Activated CD4-positive, alpha-beta T cell treated with anti-CD3 and anti-CD28 coated beads, Interleukin-2, amount 50 U/mL, for 24 hours (primary cell): ENCODE measurements at places on chromosomes 2 and 18.

DNA sequence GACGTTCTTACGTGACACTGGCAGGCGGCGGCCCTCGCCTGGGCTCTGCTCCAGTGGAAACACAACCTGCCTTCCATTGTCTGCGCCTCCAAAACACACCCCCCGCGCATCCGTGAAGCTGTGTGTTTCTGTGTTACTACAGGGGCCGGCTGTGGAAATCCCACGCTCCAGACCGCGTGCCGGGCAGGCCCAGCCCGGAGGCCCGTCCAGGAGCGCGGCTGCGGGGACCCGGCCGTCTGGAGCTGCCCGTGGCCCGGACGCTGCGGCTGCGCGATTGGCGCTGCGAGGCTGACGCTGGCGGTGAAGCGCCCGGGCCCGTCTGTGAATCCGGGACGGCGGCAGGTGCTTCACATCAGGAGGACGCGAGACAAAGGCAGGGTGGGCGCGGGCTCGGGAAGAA, 670.3 kb upstream of the SALL3 start:
- DNase-seq = no peak

DNA sequence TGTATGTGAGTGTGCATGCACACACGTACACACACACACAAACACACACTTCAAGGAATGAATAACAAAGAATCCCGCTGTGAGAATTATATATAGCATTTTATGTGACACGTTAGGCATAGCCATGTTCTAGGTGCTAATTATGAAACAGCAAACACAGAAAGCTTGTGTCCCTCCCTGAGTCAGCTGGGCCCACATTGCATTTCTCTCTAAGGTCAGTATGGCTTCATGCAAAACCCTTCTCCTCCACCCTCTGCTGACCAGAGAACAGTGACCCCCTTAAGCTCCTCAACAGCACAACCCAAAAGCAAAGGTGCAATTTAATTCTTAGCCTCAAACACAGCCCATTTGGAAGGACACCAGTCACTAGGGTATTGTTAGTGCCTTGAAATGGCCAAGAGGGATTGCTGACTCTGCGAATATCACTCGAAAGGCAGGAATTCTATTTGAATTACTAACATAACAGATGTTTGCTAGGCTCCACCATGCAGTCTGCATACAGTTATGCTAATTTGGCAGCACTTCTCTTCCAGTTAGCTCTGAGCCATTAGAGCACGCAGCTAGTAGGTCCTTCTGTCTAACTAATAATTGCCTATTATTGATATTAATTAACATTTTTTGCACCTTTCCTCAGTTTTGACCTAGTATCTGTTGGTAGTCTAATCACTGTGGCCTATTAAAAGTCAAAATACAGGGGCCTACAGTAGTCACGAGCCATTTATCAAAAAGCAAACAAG, 149.0 kb downstream of the LNPK start:
- DNase-seq = no peak

DNA sequence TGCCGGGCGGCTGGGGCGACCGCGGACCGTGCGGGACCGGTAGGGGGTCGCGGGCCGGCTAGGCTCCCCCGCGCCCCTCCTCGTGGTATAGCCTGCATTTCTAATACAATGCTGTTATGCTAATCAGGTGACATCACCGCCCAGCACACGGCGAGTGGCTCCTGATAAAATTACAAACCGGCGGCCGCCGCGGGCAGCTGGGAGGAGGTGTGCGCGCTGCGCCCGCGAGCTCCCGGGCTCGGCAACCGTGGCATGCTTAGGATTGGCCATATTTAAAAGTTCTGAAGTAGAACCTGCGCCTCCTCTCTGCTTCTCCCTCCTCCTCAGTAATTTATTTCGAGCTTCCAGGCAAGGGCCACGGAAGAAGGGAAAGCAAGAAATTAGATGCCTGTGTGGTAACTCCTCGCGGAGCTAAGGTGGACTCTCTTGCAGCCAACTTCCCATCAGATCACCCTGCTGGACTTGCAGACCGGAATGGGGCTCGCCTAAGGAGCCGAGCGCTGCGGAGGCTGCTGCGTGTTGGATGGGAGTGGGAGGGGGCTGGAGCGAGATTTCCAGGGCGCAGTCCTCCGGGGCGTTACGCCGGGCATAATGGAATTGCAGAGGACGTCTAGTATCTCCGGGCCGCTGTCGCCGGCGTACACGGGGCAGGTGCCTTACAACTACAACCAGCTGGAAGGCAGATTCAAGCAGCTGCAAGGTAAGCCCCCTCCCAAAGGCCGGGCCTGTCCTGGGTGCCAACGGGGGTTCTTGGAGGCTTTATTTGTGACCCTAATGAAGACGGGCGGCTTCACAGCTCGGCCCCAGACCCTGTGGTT, 102.3 kb downstream of the SPTBN1 start:
- peak; percentile 44 for DNase-seq

DNA sequence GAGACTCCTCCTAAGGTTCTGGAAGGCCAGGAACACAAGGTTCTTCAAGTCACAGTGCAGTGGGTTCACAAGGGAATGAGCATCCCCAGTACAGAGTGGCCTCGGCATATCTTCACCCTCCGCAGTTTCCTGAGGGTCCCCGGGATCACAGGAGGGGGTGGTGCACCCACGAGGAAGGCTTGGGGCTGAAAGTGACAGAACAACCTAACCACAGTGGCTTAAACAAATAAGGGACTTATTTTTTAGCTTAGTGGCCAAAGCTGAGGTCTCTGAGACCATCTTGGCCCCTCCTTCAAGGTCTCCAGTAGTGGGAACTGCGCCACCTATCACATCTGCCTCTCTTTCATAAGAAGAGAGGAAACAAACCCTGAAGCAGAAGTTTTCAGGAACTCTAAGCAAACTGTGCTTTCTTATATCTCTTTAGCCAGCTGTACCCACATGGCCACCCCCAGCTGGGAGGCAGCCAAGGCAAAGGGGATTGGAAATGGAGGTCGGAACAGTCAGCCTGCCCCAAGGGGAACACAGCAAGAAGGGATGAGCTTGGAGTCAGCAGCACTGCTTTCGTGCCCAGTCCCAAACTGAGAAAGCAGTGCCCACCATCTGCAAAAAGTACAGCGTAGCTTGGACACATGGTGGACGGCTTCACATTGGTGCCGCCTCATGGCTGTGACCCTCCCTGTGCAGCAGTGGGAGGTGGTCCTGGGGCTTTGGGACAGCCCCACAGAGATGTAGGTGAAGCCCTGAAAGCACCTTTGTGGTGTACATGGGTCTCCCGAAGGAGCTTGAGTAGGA, 260.0 kb upstream of the ID2 start:
- no peak for DNase-seq

GRCh38 chr2:60416221-60417008, 137.0 kb downstream of the BCL11A start:
- no peak for DNase-seq

DNA sequence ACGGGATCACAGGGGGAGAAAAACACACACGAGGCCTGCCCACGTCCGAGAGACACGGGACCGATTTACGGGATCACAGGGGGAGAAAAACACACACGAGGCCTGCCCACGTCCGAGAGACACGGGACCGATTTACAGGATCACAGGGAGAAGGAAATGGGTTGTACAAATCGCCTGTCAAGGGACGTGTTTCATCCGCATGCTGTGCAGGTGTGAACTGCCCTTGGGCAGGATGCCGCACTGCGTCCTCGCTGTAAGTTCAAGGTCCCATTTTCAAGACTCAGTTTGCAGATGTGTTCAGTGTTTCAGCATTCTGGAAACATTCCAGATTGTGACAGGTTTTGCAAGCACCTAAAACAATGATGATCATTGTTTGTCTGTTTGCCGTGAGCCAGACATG, 2.3 kb upstream of the KCNG2 start:
- no peak for DNase-seq

DNA sequence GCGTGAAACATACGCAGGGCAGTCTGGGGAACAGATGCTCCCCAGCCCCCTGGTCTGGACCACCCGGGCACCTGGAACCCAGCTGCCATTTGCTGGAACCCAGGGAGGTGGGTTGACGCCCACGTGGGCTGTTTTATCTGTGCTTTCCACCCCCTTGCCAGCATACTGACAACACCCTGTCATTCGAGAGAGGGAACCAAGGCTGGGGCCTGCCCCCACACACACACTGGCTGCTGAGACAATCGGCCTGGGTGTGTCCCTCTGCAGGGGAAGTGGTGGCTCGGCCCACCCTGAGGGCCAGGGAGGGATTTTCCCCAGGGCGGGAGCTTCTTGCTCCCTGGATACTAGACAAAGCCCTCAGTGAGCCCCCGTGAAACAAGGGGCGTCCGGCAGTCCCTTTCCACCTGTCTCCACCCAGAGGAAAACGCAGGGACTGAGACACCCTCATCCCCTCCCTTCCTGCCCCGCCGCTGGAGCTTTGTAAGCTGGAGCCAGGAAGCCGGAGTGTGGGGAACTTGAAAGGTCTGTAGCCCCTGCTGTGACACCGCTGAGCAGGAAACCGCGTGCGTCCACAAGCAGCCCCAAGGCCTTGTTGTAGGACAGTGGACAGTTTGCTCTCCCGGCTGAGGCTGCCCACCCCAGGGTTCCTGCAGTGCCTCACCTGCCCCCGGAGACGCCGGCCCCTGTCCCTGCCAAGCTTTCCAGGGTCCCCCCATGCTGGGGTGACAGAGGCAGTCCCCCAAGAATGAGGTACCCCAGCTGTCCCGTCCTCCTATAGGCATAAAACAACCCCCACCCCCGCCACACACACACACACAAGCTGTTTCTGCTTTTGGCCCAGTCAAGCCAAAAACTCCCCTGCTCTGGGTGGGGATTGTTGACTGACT, 14.1 kb upstream of the KLF11 start:
- no peak for DNase-seq

- DNase-seq = no peak
These were observed 48.2 kb upstream of the KIDINS220 start for GRCh38 chr2:8885449-8886201.

DNA sequence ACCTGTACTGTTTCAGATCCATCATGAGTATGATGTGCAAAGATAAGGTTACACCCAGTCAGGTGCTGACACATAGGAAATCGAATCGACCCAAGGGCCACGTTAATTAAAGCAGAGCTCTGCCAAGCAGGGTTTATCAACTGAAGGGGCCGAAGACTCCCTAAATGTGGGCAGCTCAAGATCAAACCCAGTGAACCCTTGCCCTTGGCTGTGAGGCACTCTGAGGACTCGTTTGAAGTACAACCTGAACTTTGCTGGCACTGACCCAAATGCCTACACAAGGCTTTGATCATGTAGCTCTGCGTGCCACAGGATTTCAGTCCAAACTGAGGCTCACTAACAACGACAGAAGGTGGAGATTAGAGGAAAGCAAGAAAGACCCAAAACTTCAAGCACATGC, 352.1 kb downstream of the MTX2 start:
- DNase-seq = no peak

DNA sequence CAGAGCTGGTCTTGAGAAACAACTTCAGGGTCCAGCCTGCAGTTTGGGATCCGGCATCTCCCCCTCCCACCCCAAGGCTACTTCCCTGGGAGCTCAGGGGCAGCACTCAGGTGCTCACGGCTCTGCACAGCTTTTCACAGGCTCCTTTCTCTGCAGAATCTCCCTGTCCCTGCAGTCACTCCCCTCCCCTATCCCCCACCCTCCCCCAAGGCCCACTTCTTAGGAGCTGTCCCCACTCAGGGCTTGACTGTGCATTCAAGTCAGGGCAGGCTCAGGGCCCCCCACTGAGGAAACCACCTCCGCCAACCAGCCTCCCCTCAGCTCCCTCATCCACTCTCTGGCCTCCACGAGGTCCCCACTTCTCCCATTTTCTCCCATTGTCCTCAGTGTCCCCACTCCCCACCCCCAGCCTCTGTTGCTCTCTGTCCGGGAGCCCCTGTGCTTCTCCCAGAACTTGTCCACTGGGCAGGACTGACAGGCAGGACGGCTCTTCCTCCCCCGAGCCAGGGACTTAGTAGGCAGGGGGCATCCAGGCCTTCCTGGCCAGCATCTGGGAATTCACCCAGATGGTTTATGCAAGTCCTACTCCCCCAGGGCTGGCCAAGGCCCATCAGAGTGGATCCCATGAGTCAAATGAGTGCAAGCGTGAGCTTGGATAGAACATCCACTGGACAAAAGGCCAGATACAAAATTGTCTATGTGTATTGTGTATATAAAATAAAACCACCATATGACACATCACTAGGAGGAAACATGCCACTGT, 7.6 kb downstream of the NMUR1 start:
- no peak for DNase-seq

GRCh38 chr18:13290856-13291271, 72.3 kb downstream of the LDLRAD4 start:
- no peak for DNase-seq

GRCh38 chr2:191946471-191947182, 99.7 kb upstream of the CAVIN2 start:
- DNase-seq = no peak

- no peak for DNase-seq
These were observed 68.5 kb downstream of the MOGAT1 start for GRCh38 chr2:222739939-222740338.

DNA sequence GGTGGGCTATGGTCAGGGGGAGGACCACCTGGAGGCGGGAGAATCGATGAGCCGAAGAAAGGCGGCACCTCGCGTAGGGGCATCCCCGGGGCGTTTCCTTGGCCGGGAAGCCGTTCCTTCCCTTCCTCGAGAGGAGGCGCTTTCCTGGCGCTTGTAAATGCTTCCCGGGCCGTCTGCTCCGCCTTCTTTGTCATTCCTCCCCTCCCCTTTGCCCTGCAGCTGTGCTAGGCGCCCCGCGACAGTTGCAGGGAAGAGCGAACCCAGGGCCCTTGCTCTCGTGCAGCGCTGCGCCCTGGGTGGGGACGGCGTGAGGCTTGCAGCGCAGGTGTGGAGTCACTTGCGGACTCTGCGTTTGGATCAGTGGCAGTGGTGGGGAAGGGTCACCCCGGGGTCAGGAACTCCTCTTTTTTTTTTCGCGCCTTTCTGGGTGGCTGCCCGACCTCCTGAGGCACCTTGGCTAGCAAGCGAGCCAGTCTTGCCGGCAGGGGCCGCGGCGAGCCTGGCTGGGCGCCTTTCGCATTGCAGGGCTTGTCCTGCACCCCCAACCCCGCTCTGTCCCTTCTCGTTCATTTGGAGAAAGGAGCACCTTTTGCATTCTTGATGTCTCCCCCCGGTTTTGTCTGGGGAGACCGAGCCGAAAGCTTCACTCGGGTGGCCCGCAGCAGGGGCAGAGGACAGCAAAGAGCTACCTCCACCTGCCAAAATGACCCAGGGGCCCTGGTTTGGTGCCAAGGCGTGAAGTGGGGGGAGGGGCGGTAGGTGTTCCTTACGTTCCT, 858 bp downstream of the KCNS3 start:
- DNase-seq = no peak

DNA sequence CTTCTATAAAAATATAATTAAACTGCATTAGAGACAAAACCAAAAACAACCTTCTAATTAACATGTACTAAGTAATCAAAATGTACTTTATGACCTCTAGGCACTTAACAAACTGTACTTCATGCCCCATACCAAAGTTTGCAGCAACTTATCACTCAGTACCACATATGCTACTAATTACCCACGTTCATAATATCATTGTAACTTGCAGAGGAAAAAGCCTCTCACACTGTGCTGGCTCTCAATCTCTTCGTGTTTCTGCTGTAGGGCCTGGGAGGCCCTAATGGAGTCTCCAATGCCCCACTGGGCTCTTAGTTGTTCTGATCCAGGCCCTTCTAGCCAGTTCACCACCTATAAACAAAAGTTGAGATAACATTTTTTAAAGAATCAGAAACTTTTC, 82.1 kb upstream of the CCDC141 start:
- DNase-seq = no peak
